ENCODE measurements at places on chromosomes 3 and 15.

GRCh38 chr3:55543181-55543614 is 56.1 kb upstream of the WNT5A start:
- no peak for DNase-seq

DNA sequence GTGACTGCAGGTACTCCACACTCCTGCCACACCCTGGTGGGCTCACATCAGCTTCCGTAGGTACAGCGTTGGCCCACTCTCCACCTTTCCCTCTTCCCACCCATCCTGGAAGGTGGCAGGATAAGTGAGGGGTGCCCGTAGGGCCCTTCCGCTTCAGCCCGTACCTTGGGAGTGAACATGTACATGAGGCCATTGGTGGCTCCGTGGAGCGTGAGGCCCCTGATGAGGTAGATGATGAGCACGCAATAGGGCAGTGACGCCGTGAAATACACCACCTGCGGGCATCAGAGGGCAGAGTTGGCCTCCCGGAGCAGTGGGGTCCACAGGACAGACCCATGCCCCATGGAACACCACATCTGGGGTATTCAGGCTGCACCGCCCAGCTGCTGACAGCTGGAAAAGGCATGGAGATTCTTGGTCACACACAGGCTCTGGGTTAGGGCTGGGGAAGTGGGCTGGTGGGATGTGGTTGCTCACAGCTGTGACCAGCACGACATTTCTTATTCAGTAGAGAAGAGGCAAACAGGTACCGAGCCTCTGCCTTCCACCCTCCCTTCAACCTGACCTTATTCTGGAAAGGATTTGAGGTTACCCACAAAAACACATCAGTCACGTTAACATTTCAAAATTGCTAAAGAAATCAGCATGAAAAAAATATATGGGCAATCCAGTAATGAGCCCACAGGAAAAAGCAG is 23.8 kb downstream of the SLC6A20 start:
- no peak for DNase-seq

DNA sequence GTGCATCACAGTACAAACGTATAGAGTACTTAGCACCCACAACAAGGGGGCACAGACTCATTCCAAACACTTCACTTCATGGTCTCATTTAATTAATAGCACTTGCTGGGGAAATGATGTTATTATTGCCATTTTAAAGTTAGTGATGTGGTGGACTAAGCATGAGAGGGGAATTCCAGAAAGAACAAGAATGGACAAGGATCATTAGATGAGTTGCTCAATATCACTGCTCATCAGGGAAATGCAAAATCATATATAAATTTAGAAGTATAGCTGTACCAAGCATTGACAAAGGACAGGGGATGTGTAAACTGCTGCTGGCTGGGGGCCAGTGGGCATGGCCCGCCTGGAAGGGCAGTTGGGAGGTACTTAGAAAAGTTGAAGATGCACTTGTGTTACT is 14.6 kb downstream of the PRR20G start:
- DNase-seq: no peak

GRCh38 chr3:142105991-142106390 is 43.4 kb downstream of the TFDP2 start:
- DNase-seq: no peak

- no peak for DNase-seq
These were observed 72.3 kb downstream of the LMLN start for GRCh38 chr3:198032039-198032936.

DNA sequence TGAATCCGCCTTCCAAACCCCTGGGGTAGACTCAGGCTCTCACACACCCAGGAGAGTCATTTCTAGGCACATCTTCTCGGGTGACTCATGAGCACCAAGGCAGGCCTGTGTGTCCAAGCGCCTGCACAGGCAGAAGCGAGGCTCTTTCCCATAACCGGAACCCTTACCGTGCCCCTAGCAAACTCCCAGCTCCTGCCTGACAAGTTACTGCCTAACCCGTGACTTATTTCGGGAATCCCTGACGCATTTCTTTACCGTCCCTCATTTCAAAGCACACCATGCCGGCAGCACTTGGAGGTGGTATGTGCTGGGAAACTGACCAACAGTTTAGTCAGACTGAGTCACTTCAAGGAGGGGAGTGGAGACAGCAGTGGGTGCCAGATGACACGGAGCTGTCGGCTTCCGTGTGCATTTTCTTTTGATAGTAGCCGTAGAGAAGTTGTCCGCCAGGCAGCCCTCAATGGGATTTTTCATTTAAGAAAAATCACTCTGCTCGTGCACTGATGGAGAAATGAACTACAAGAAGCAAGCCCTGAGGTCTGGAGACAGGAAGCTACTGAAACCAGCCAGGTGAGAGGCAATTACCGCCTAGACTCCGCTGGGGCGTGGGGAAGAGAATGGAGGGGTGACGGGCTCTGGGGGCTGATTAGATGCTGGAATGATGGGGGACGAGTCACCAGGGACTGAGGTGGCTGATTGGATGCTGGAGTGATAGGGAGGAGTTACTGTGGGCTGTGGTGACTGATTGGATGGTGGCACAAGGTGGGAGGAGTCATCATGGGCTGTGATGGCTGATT is 17.3 kb upstream of the HRH1 start:
- no peak for DNase-seq

DNA sequence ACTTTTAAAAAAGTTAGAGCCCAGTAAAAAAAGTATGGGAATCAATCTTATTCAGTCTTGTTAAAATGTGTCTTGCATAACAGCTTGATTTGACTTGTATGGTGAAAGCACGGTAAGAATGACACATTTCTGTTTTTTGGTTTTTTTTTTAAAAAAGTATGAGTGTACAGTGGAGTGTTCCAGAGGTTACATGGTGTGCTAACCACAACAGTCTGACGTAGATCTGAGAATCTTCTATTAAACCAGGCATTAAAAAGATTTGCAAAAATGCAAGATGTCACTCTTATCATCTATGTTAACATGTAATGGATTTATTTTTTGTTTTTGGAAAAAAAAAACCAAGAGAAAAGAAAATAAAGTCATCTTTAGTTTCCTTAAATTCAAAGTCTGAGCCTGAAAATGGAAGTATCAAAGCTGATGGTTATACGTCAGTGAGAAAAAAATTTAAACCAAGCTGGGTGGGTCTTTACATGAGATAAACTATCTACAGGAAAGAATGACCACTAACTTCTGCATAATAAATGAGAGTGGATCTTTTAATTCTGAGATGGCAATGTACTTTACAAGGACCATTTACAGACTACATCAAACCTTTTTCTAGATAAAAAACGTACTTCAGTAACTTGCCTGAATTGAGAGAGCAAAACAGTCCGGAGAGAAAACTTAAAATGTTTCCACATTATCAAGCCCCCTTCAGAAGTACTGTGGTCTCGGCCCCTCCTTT is 1.6 kb downstream of the GABPB1 start:
- DNase-seq: no peak

GRCh38 chr15:62125773-62126172 is 39.3 kb downstream of the C2CD4B start:
- DNase-seq: peak; percentile 64

DNA sequence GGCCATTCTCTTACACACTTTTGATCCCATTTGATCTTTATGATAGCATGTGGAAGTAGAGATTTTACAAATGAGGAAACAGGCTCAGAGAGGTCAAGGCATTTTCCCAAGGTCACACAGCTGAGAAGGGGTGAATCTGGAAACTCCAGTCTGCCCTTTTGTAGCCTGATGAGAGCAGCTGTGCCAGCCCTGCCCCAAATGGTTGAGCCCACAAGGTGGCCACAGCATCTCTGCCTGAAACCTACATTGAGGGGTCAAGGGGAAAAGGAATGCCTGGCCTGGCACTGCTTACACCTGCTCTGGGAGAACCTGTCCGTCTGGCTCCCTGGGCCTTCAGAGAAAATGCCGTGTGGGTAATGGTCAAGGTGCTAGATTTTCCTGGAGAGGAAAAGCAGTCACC is 200.2 kb upstream of the LINGO1 start:
- DNase-seq: no peak

DNA sequence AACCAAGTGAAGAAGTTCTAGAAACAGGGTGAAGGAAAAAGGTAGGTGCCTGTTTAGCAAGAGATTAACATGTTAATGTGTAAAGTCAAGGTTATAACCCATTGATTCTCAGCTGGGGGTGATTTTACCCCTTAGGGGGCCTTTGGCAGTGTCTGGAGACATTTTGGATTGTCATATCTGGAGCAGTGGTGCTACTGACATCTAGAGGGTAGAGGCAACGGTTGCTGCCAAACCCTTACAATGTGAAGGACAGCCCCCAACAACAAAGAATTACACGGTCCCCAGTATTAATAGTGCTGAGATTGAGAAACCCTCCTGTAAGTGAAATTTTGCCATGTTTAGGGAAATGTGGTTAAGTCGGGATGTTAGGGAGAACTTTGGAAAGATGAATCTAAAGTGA is 74.7 kb downstream of the CRYBG3 start:
- DNase-seq: no peak

DNA sequence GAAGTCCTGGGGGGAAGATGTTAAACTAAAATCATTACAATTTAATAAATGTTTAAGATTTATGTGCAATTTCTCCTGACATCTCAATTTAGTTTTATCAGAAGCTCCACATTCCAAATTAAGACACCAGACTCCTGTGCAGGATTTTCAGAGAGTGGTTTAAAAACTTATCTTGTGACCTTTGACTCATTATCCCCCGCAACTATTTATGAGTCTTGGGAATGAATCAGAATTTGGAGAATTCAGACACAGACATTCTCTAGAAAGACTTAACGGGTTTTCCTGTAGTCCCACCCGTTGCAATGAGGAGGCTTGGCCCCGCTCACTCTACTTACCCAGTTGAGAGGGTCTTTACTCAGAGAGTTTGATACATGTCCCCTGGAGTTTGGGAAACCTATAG is 7.1 kb downstream of the OR5K2 start:
- DNase-seq: no peak

GRCh38 chr3:10234526-10235230 is 13.6 kb upstream of the TATDN2 start:
- DNase-seq: no peak

DNA sequence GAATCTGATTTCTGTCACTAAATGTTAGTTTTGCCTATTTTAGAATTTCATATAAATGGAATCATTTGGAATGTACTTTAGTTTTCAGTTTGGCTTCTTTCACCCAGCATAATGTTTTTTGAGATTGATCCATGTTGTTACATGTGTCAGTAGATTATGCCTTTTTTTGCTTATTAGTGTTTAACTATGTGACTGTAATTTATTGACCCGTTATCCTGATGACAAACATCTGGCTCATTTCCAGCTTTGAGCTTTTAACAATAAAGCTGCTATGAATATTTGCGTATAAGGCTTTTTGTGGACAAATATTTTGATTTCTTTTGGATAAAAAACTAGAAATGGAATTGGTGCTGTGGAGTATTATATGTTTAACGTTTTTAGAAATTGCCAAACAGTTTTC is 254.5 kb upstream of the CFAP20DC start:
- DNase-seq: no peak
